ENCODE measurements at places on chromosomes 11 and 22.

- DNase-seq = peak; percentile 14
Observed at GRCh38 chr11:109112821-109113280, 309.1 kb upstream of the C11orf87 start.

DNA sequence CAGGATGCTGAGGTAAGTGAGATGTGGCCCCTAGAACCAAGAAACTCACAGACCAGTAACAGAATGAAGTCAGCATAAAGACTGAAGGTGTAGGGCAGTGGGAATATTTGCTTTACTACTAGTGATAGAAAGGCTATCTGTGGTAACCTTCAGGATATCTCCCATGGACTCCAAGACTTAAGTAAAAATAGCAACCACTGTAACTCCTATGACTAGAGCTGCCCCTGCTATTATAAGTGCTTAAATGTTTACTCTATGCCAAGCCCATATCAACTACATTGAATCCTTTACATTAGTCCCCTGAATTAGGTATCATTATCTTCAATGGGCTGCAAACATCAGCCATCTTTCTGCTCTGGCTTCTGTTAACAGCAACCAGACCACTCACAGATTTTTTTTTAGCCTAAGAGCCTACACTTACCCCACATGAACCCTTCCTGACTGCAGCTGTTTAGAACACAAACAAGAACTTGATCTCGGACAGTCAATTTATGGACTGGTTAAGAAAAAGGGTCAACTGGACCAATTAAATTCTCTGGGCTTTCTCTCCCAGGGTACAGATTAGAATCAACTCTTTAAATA is 335.1 kb upstream of the API5 start:
- no peak for DNase-seq

DNA sequence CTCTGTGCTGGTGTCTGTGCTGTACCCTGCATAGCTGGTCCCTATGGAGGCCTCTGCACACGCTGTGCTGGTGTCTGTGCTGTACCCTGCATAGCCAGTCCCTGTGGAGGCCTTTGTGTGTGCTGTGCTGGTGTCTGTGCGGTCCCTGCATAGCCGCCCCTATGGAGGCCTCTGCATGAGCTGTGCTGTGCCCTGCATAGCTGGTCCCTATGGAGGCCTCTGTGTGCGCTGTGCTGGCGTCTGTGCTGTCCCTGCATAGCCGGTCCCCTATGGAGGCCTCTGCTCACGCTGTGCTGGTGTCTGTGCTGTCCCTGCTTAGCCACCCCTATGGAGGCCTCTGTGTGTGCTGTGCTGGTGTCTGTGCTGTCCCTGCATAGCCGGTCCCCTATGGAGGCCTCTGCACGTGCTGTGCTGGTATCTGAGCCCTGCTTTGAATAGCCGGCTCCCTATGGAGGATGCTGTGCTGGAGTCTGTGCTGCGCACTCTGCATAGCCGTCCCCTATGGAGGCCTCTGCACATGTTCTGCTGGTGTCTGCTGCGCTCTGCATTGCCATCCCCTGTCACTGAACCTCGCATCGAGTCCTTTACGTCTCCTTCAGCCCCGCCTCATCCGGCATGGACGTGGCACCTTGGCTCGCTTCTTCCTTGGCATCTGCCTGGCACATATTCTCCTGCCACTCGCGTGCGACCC is 6.2 kb downstream of the NADSYN1 start:
- DNase-seq = no peak

DNA sequence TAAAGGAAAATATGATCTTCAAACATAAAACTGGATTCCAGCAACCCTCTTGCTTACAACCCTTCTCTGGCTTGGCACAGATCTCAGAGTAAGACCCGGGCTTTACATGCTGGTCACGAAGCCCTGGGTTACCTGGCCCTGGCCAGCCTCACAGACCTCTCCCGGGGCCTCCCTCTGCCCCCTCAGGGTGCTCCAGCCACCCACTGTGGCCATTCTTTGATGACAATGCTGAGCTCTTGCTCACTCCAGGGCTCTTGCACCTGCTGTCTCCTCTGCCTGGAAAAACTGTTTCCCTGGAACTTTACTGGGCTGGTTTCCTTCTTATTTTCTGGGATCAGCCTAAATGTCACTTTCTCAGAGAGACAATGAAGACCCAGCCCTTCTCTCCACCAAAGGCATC is 43.9 kb downstream of the C11orf96 start:
- no peak for DNase-seq

- no peak for DNase-seq
Observed at GRCh38 chr11:77993902-77994301, 566 bp downstream of the INTS4 start.

- peak; percentile 71 for DNase-seq
Observed at GRCh38 chr11:33362051-33362910, 105.1 kb downstream of the HIPK3 start.

- DNase-seq = no peak
Observed at GRCh38 chr22:28815111-28815510, 14.7 kb upstream of the XBP1 start.

GRCh38 chr11:105719073-105719822 is 109.4 kb downstream of the GRIA4 start:
- peak; percentile 72 for DNase-seq

Measured in fibroblast of lung (primary cell).